ENCODE measurements at places on chromosomes 5 and 9.

DNA sequence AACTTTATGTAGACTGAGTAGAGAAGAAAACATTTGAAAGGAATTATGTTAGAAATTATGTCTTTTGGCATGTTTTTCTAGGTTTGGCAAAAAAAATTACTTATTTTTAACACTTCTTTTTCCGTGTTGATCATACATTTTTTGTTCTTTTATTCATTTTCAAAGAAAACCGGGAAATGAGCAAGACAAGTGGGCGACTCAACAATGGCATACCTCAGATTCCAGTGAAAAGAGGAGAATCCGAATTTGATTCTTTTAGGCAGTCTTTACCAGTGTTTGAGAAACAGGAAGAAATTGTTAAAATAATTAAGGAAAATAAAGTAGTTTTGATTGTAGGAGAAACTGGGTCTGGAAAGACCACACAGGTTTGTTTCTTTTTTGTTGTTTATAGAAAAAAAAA, 12.9 kb downstream of the YTHDC2 start:
- no peak for DNase-seq

DNA sequence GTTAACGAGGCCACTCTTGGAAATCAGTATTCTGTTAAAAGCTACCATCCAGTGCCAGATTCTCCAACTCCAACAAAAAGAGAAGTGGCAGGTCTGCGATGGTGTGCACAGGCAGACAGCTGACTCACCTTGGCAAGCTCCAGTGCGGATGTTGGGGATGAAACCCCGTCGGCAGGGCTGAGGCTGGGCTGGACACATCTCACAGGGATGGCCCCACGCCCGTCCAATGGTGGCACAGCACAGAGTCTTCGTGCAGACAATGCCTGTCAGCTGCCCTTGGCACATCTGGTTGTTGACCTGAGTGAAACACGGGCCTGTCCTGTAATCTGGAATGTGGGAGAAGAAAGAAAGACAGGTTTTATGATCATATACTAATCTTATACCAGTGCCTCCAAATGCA, 73.4 kb downstream of the FBN2 start:
- no peak for DNase-seq

DNA sequence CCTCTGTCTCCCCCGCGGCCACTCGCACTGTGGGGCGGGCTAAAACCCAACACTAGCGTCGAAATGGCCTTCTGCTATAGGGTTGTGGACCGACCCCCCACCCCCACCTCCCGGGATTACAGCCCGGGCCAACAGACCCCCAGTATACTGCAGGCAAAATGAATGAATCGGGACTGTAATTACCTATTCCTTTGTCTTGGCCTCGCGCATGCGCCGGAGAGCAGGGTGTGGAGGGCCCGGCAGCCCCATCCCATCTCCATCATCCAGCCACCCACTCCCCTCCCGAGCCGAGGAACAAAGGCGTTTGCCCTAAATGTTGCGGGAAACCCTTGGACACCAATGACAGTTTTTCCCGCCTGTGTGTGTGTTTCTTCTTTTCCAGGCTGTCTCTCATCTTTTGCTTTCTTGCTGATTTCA, 1.6 kb downstream of the BASP1 start:
- no peak for DNase-seq

GRCh38 chr5:1753490-1753889, 46.1 kb downstream of the MRPL36 start:
- DNase-seq, result no peak

DNA sequence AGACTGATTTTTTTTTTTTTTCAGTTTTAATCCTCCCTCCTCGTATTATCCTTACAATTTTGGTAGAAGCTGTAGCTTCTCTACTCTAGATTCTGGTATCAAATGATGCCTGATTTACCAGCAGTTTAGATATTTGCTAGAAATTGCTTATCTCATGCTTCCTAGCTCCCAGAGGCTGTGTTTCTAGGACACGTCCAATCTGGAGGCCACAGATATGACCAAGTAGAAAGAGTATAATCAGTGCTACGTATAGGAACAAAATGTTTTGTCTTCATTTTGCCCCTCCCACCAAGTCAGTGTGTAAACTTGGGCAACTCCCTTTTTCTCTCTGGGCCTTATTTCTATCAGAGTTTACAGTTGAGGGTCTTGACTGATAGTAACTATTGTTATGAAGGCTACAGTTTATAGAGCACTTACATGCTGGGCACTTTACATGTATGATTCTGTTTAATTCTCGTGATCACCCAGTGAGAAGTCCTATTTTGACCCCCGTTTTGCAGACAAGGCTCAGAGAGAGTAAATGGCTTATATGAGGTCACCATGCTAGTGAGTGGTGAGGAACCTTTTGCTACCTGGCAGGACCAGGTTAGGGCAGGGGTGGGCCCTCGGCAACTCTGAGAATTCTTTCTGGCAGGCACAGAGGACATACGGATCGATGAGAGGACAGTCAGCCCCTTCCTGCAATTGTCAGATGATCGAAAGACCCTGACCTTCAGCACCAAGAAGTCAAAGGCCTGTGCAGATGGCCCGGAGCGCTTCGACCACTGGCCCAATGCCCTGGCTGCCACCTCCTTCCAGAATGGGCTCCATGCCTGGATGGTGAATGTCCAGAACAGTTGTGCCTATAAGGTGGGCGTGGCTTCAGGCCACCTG, 7.6 kb downstream of the HDHD3 start:
- no peak for DNase-seq

- DNase-seq, result no peak
These were observed 34.5 kb upstream of the TCF7 start for GRCh38 chr5:134079748-134080581.

Measured in pons (tissue), 1 donor.